Daoy (cell line): ENCODE measurements at places on chromosomes 13 and 19. TPM values are rescaled to one million over a fixed set of nuclear protein-coding genes. Genes with fewer than 3 reads are reported as not detected.

Gene ZNF677
- 16.5 and 19.4 TPM in 2 replicates for total RNA-seq

- no peak for DNase-seq
These were observed 13.0 kb upstream of the JUND start for GRCh38 chr19:18294467-18294864.

DNA sequence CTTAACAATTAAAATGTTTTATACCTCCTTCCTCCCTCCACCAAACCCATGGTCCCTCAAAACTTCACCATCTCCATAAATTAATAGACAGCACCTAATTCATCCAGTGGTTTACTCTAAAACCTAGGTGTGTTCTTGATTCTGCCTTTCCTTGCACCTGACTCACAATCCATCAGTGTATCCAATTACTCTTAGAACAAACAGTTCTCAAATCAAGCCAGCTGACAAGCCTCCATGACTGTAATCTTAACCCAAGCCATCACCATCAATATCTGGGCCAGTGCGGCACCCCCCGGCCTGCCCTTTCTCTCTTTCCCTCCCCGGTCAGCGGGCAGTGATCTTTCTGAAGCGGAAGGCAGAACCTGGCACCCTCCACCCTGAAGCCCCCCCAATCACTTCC, 75.6 kb downstream of the TNFRSF19 start:
- no peak for DNase-seq

DNA sequence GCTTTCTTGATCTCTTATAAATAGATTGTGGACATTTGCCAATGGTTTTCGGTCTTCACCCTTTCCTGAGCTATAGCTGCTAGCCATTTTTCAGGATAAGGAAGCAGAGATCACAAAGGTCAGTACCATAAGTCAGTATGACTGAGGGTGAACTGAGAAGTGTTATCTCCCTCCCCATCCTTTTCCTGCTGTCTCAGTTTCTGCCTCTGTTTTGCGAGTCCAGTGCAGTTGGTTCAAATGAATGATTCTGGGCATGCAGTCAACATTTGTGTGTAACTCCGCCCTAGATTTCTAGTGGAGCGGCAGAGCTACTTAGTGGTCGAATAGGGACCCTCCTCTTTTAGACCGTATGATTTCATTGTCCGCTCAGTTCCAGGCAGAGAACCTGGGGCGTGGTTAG, 460.8 kb upstream of the ARGLU1 start:
- DNase-seq = no peak

GRCh38 chr13:76733671-76734070, 152.5 kb downstream of the KCTD12 start:
- DNase-seq = no peak

Gene KLK8
- not detected in 2 replicates for total RNA-seq

DNA sequence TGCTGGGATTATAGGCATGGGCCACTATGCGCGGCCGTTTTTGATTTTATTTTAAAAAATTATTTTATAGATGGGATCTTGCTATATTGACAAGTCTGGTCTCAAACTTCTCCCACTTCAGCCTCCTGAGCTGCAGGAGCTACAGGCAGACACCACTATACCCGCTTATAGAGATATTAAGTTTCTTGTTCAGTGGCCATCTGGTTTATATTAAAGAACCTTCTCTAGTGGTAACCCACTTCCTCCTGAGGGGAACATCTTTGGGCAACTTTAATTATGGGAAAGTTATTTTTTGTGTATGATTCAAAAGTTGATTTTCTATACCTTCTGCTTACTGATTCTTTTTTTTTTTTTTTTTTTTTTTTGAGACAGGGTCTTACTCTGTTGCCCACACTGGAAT, 172.7 kb downstream of the KLF5 start:
- no peak for DNase-seq

DNA sequence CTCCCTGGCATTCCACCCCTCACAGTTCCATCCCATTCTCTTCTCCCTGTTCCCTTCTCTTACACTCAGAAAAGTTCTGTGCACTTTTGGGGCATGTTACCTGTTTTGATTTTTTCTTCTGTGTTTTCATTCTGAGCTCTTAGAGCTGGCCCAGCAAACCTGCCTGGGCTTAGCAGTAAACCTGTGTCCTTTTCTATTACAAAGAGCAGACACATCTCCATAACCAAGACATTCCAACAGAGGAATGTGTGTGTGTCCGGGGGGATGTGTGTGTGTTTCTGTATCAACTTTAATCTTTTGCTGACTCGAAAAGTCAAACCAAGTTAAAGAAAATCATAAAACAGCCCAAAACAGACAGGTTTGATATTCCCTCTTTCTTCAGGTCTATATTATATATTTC, 49.1 kb upstream of the SOX21 start:
- no peak for DNase-seq

GRCh38 chr13:97492257-97492656, 58.3 kb downstream of the RAP2A start:
- DNase-seq = no peak

- peak; percentile 32 for DNase-seq
These were observed 14.5 kb downstream of the NLRP12 start for GRCh38 chr19:53809518-53810186.

DNA sequence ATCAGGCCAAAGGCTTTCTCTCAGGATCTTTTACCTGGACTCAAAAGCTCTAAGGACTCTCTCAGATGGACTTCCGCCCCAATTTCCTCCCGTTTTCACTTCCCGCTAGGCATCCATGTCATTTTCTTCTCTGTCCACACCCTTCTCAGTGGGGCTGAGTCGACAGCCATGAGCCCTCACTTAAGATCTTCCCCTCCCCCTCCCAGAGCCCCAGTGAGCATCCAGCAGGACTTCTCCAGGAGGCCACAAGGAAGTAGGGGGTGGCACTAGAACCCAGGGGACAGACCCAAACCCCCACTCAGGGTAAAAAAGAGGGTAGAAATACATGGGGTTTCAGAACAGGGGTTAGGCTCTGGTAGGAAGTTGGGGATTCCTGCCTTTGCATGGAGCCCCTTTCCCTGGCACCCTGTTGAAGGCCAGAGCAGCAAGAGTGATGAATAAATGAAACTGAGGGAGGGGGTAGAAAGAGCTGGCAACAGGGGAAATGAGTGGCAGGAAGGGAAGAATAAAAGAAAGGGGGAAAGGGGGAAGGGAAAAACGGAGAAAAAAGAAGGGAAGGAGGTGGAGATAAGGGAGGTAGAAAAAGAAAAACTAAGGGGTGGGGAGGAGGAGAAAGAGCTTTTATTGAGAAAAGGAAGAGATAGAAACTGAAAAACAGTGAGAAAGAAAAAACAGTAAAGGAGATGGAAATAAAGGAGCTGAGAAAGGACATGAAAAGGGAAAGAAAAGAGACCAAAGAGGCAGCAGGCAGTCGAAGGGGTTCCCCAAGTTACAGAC, 42.3 kb downstream of the DEDD2 start:
- no peak for DNase-seq

DNA sequence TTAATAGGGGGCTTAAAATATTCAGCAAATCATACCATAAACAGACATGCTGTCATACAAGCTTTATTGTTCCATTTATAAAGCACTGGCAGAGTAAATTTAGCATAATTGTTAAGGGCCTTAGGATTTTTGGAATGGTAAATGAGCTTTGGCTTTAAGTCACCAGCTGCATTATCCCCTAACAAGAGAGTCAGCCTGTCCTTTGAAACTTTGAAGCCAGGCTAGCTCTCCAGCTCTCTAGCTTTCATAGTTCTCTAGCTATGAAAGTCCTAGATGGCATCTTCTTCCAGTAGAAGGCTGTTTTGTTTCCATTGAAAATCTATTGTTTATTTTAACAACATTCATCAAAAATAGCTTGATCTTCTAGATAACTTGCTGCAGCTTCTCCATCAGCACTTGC, 420.8 kb upstream of the GPC6 start:
- DNase-seq = no peak

Gene CEACAM3
- not detected in 2 replicates for total RNA-seq

Gene SYT3
- 0.36 and 1.4 TPM in 2 replicates for total RNA-seq

Gene KLK1
- total RNA-seq = not detected in 2 replicates

Gene LGALS14
- not detected in 2 replicates for total RNA-seq

GRCh38 chr13:64767054-64767453, 2463.1 kb downstream of the PCDH9 start:
- no peak for DNase-seq

- no peak for DNase-seq
These were observed 882.3 kb downstream of the DIAPH3 start for GRCh38 chr13:59281453-59281852.

- DNase-seq = no peak
These were observed 2.7 kb downstream of the TNPO2 start for GRCh38 chr19:12720851-12721655.

Gene ACP5
- 0.45 and 0.97 TPM in 2 replicates for total RNA-seq

Gene CC2D1A
- total RNA-seq = 17.8 and 22.7 TPM in 2 replicates

DNA sequence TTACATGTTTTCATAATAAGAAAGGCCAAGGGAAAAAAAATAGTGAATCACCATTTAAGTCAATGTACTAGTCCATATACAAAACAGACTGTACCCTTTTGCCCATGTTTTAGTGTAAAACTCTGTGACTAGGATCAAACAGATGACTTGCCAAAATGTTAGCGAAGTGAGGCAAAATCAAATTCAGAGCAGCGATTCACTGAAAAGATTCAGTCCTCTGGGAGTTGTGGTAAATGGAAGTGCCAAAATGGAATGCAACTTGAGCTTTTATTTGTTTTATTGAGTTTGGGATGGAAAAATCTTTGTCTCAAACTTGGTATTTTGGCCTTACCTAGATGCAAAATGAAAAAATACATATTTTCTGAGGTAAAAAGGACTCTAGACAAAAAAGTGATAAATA, 9.1 kb downstream of the CDADC1 start:
- DNase-seq = no peak

Gene DNAJC15
- 9.3 and 12.3 TPM in 2 replicates for total RNA-seq

Gene ZNF649
- total RNA-seq = 9.0 and 14.5 TPM in 2 replicates

DNA sequence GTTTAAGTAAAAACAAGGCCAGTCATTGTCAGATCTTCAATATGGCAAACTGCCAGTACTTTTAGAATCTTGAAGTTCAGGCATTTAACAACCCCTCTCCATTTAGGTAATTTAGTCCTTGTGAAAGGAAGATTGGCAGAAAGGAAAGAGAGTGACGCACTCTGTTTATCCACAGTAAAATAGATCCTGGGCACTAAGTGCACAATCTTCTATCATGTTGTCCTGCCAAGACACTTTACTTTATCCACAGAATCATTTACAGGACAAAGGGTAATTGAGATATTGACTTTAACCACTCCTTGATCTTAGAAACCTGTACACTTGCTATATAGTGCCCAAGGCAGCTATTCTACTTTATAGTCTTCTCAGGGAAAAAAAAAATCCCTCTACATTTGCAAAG, 786.4 kb upstream of the SLITRK1 start:
- no peak for DNase-seq

GRCh38 chr19:41249707-41250423, 14.3 kb upstream of the HNRNPUL1 start:
- no peak for DNase-seq

- no peak for DNase-seq
These were observed 3.4 kb upstream of the HNRNPA1L2 start for GRCh38 chr13:52638666-52639328.

Gene USHBP1
- total RNA-seq = not detected in 2 replicates

Gene TMEM150B
- not detected in 2 replicates for total RNA-seq

DNA sequence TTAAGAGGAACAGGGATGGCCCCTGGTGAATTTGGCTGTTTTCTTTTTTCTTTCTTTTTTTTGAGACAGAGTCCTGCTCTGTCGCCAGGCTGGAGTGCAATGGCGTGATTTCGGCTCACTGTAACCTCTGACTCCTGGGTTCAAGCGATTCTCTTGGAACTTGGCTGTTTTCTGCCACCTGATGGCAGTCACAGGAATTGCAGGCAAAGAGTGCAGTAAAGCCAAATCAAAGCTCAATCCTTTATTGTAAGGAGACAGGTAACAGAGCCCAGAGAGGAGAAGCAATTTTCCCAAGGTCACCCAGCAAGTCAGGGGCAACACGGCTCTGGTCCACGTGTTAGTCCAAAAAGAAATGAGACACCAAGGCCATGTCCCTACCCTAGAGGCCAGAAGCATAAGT, 6.2 kb downstream of the TINCR start:
- DNase-seq = no peak

- no peak for DNase-seq
These were observed 672.4 kb upstream of the MIR17HG start for GRCh38 chr13:90675129-90675528.

Gene VSTM2B
- not detected in 2 replicates for total RNA-seq

Gene KLK15
- total RNA-seq = 1.0 TPM in 1 of 2 replicates, not detected in the other

GRCh38 chr13:28046981-28047380, 53.4 kb downstream of the FLT3 start:
- peak; percentile 26 for DNase-seq

- DNase-seq = no peak
These were observed 47.6 kb upstream of the MAP3K10 start for GRCh38 chr19:40143612-40144011.

DNA sequence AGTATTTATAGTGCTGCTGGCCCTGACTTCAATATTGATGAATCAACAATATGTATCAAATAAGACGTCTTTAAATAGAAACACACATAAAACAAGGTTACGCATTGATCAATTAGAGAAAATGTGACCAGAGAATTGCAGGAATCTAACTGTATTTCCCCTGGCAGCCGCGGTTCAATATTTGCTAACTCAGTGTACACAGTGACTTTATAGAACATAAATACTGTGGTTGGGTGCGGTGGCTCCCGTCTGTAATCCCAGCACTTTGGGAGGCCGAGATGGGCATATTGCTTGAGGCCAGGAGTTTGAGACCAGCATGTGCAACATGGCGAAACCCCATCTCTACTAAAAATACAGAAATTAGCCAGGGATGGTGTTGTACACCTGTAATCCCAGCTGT, 22.8 kb upstream of the UPF3A start:
- no peak for DNase-seq

- no peak for DNase-seq
These were observed 1147.5 kb downstream of the DIAPH3 start for GRCh38 chr13:59016250-59016649.

DNA sequence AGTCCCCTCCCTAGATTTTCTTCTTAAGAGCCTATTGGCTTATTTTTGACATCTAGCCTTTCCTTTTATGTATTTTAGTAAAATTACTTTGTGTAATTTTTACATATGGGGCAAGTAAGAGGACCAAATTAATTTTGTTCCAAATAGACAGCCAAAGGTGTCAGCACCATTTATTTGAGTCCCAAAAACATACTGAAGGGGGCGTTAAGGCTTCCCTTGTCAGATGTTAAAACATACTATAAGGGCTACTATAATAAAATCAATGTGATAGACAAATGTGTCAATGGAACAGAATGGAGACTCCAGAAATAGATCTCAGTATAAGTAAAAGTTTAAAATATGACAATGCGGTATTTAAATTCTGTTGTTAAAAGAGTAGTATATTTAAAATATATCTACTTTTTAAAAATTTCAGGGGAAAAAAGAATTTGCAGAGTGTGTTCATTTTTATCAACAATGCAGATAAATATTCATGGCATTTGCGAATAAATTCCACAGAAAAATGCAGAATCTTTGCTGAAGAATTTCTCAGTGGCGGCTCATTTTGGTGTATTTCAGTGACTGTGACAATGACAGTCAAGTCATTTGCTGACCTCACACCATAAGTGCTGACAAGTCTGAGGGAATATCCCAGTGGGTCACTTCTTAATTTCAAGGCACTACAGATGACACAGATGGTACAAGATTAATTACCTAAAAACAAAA, 133.7 kb downstream of the MTUS2 start:
- no peak for DNase-seq
